ENCODE measurements at places on chromosomes 2 and 18. TPM values are rescaled to one million over a fixed set of nuclear protein-coding genes. Genes with fewer than 3 reads are reported as not detected.

LYG2 gene
- not detected for total RNA-seq

CASP10 gene
- 15.1 TPM for total RNA-seq

CFAP53 gene
- 0.35 TPM for total RNA-seq

DNA sequence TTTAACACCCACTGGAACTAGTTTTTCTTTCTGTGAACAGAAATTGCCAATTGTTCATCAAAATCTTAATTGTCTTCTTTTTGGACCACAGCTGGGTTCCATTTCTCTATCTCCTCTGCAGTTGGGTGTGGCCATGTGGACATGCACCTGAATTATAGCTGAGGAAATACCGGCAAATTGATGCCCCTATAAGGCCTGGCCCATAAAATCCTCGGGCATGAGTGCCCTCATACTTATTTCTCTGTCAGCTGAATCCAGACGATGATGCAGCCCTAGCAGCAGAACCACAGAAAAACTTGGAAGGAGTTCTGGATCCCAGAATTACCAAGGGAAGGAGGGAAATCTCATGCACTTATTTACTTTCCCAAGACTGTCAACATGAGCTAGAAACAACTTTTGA, 249.0 kb downstream of the CYRIA start:
- DNase-seq: no peak
- no peak overlapping the region for H3K27ac ChIP-seq
- no peaks in the 10 kb centered on the region for H3K36me3 ChIP-seq
- no peak overlapping the region for H3K4me3 ChIP-seq
- H3K27me3 ChIP-seq: no peaks in the 10 kb centered on the region
- no peaks in the 10 kb centered on the region for H3K4me1 ChIP-seq

DNA sequence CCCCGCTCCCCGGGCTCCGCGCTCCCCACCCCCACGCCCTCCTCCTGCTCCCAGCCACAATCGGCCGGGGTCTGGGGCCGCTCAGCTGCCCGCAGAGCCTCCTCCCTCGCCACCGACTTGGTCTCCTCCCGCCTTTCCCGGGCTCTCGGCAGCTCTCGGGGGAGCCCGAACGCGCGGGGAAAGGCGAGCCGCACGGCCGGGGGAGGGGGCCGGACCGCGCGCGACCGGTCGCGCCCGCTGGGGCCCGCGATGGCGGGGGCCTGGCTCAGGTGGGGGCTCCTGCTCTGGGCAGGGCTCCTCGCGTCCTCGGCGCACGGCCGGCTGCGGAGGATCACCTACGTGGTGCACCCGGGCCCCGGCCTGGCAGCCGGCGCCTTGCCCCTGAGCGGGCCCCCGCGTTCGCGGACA, 327 bp downstream of the LTBP1 start:
- peaks cover 6% of the 10 kb centered on the region for H3K4me1 ChIP-seq
- H3K27me3 ChIP-seq: peaks cover 12% of the 10 kb centered on the region
- no peak overlapping the region for H3K27ac ChIP-seq

GRCh38 chr2:126936219-126936723, 37.6 kb downstream of the TEX51 start:
- no peaks in the 10 kb centered on the region for H3K36me3 ChIP-seq
- no peak overlapping the region for H3K4me3 ChIP-seq
- no peaks in the 10 kb centered on the region for H3K4me1 ChIP-seq
- DNase-seq: no peak
- no peak overlapping the region for H3K27ac ChIP-seq

Data from CD4-positive, CD25-positive, alpha-beta regulatory T cell (primary cell).